Type B pancreatic cell (in vitro differentiated cells): ENCODE measurements at places on chromosomes 4 and X.

DNA sequence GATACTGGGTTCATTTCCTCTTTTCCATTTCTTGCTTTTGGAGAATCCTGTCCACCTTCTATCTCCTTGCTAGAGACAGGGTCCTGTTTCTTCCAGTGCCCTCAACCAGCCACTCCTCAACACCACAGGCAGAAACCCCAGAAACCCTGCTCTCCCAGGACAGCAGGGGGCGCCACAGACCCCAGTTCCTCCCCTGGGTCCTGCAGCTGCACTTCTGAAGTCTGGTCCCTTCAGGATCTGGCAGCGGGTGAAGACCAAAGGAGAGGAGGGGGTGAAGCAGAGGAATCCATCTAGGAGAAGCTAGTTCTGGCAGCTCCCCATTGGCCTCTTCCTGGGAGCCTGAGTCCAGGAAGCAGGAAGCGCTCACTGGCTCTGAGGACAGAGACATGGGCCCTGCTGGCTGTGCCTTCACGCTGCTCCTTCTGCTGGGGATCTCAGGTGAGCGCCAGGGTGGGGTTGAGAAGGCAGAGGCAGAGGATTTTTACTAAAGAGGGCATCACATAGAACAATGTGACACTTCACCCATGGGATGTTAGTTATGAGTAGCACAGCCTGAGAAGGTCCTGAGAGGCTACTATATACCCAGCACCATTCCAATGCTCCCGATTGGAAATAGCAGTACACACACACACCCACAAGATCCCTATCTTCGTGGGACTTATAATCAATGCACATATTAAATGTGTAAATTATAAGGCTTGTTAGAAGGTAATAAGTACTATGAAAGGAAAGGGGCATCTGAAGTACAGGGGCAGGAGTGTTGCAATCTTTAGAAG lies at the start of gene PRSS48:
Gene PRSS48, plus strand, starts transcription at position 375 of the 776 bp plus-strand sequence. Its CDS starts 12 bp downstream, at position 387.
- peak; percentile 76 for DNase-seq

GRCh38 chrX:48490661-48491060 lies 14.7 kb downstream of the FTSJ1 start:
- no peak for DNase-seq

- no peak for DNase-seq
Observed at GRCh38 chrX:112642349-112642748, 37.4 kb downstream of the LHFPL1 start.

DNA sequence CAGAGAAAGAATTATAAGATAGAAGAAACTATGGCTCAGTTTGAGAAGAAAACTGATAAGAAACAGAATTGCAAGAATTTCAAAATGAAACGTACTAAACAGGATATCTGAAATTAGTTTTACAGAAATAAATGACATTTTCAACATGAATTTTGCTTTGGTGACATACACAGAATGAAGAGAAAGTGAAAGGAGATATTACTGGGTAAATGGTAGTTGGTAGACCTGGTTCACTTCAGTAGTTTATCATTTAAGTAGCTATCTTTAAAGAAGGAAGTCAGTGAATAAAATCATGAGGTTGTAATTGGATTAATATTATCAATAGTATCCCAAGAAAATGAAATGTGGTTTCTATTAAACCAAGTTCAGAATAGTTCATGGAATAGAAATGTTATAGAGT lies 395.5 kb upstream of the SMIM31 start:
- no peak for DNase-seq

DNA sequence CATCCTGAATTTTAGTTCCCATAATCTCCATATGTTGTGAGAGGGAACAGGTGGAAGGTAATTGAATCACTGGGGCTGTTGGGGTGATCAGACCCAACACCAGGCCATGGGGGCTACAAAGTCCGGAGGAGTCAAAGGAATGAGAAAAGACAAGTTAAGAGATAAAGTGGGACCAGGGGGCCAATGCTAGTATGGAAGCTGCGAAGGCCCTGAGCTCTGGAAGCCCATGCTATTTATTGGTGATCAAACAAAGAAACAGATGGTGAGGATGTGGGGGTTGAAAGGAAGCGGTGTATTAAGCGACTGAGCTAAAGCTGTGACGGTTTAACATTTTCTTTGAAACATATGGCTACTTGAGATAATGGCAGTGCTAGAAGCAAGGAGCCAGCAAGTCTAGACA lies 132.8 kb downstream of the PDGFC start:
- DNase-seq: no peak

- DNase-seq: no peak
Observed at GRCh38 chr4:74453829-74454742, 9.2 kb downstream of the AREG start.

GRCh38 chr4:71186257-71186565 lies 152.6 kb upstream of the SLC4A4 start:
- DNase-seq: no peak

DNA sequence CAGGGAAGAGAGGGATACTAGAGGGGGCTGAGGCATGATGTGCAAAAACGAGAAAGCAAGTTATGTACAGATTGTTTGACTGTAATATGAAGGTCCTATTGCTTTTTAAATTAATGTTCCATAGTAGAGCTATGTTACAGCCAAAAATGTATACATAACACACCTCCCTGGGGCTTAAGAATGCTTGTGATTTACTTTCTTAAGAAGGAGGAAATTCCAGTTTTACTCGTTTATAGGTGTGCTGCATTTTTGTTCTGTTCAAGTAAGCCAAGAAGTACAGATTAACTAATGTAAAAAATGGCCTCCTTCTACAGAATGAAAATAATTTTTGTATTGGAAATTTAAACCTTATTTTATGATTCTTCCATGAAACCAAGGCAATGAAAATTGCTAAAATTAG lies 614.4 kb upstream of the NR3C2 start:
- no peak for DNase-seq

DNA sequence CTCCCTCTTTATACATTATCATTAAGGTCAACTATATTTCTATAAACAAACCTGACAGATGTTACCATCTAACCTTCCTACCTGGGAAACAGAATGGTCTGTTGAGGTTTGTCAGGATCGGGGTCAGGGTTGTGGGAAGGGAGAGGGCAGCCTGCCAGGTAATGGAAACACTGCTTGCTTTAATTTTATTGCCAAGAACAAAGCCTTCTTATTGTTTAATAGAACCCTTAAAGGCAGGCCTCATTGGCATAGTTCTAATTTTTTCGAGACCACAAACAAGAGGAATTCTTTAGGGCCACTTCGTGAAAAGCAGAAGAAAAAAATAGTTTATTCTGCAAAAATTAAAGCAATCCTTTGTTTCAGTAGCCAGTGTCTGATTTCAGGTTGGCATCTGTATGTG lies 113.2 kb downstream of the MID1 start:
- no peak for DNase-seq

- no peak for DNase-seq
Observed at GRCh38 chr4:74618659-74619058, 173.7 kb downstream of the AREG start.

GRCh38 chr4:13367244-13367643 lies 116.9 kb downstream of the RAB28 start:
- no peak for DNase-seq

DNA sequence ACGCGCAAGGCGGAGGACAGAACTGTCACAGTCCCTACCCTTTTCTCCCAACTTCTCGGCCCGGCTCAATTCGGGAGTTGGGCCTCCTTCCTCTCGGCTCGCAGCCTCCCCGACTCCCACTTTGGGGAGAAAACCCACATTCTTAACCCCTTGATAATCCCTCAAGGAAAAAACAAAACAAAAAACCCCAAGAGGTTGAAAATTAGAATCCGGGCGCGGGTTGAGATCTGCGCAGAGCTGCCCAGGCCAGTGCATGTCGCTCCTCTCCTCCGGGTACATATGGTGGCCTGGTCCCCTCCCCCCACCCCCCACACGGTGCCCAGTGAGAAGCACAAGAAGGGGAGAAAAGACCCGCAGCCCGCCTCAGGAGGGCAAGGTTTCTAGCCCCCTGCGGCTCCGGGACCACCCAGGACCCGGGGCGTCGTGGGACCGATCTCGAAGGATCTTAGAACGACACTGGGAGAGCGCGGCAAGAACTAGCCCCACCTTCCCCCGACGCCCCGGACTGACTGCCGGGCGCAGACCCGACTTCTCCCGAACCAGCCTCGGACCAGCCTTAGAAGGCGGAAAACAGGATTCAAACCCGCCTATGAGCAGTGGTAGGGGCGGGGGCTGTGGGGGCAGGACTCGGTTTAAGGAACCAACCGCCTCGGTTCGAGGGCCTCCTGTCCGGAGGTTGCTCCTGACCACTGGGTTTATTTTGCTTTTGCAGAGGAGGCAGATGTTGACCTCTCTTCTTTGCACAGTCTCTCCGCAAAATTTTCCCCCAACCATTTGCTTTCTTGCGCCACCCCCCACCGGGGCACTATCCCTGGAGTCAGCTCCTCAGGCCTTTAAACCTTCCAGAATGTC lies 2.5 kb upstream of the PDGFRA start:
- peak; percentile 76 for DNase-seq

DNA sequence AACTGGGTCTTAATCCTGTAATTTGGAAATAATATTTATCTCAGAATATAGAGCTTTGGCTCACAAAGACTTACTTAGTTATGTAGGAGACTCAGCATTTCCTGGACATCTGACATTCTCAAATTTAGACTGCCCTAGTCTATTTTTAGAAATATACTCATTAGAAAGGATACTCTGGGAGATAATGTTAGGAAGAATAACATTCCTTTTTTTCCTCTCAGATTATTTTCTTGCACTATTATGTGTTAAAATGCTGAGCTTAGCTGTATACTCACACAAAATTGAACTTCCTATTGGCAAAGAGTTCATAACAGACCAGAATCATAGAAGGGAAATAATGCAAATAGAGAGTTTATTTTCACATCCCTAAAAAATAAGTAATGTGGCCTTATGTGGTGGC lies 1424.9 kb upstream of the PCDH7 start:
- DNase-seq: no peak

GRCh38 chr4:67668315-67668714 lies 32.6 kb downstream of the UBA6 start:
- DNase-seq: no peak

GRCh38 chr4:804804-805203 lies 21.1 kb downstream of the CPLX1 start:
- DNase-seq: no peak

- DNase-seq: no peak
Observed at GRCh38 chr4:109125084-109125483, 177.4 kb downstream of the COL25A1 start.

DNA sequence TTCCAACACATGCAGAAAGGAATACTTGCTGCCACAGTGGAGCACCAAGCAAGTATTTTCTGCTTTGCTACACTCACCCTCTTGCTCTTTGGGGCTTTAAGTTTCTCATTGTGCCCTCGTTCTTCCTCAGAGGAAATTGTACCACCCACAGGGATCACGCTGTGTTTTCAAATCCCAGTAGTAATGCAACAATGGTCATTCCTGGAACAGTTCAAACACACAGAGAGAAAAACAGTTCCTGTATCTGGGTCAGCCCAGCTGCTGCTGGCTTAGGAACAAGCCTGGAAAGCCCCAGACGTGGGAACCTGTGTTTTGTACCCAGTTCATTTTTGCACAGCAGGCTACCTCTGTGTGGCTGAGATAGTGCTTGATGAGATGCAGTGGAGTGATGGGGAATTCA lies 907.8 kb downstream of the STPG2 start:
- no peak for DNase-seq

DNA sequence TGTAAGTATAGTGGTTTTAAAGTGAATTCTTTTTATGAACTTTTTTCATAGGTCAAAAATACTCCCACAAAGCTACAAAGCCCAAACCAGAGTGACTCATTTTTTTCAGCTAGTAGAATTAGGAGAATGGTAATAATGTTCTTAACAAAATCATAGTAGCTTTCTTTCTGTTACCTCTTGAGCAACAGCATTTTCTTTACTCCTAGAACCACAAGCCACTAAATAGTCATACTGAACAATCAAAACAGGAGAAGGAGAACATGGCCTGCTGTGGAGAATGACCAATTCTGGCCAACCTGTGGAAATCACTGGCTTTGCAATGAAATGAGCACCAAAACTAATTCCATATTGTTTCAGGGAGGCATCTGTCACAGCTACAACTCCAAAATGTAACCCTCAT lies 112.9 kb downstream of the AMMECR1 start:
- DNase-seq: no peak

GRCh38 chr4:24655326-24655725 lies 71.0 kb upstream of the DHX15 start:
- no peak for DNase-seq

DNA sequence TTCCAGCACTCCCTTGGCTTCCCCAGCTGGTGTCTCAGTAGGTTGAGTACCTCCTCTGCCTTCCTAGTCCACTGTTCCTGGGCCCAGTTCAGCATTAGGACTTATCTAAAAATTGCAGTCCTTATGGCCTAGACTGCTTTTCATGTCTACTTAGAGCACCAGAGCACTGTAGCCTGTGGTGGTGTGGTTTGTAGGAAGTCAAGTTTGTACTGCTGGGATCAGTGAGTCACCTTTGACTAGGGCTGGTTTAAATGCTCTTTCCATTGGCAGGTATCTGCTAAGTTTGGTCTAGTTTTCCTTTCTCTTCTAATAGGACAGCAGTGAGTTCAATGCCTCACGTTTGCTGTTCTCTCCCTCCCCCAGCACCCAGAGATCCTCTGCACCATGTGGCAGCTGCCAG lies 233.6 kb upstream of the WDFY3 start:
- no peak for DNase-seq
